Activated T-cell treated with anti-CD3 and anti-CD28 coated beads, Interleukin-2, amount 50 U/mL, for 4 hours (primary cell): ENCODE measurements at places on chromosomes 7 and 10. TPM values are rescaled to one million over a fixed set of nuclear protein-coding genes. Genes with fewer than 3 reads are reported as not detected.

The SLC16A12 gene
- not detected for total RNA-seq

The SPDYE11 gene
- not detected for total RNA-seq

The ATG9B gene
- total RNA-seq = 5.8 TPM

The HK1 gene
- 169 TPM for total RNA-seq

The TMEM184A gene
- 0.11 TPM for total RNA-seq

The OPALIN gene
- not detected for total RNA-seq
